ENCODE measurements at places on chromosomes 3 and 15. TPM values are rescaled to one million over a fixed set of nuclear protein-coding genes. Genes with fewer than 3 reads are reported as not detected.

GRCh38 chr15:36130641-36131310 lies 448.6 kb upstream of the CDIN1 start:
- DNase-seq = no peak
- no peaks in the 10 kb centered on the region for H3K27me3 ChIP-seq
- no peak overlapping the region for H3K4me3 ChIP-seq
- H3K4me1 ChIP-seq = no peaks in the 10 kb centered on the region
- no peaks in the 10 kb centered on the region for H3K36me3 ChIP-seq

DNA sequence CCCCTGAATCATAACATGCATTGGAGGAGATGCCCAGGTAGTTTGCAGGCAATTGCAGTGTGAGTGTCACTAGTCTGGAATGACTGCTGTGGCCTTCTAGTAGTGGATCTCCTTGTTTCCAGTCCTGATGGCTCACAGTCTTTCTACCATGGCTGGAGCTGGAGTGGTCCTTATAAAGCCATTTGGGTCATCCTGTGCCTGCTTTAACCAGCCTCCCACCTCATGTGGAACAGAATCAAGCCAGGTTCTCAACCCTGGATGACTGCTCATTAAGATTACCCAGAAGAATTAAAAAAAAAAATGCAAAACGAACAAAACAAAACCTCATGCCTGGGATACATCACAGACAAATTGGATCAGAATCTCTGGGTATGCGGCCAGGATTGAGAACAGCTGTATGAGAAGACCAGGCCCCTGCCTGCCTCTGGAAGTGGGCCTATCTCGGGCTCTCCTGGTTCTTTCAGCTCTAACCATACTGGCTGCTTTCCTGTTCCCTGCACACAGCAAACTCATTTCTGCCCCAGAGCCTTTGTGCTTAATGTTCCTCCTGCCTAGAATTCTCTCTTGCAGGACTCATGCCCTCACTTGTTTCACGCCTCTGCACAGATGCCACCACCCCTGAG lies 96.4 kb downstream of the ITPR1 start:
- H3K36me3 ChIP-seq = no peaks in the 10 kb centered on the region
- H3K27ac ChIP-seq = no peak overlapping the region
- no peak for DNase-seq
- H3K27me3 ChIP-seq = no peaks in the 10 kb centered on the region

- no peak overlapping the region for H3K4me3 ChIP-seq
- H3K27ac ChIP-seq = no peak overlapping the region
- H3K27me3 ChIP-seq = no peaks in the 10 kb centered on the region
- DNase-seq = no peak
- H3K36me3 ChIP-seq = no peaks in the 10 kb centered on the region
Observed at GRCh38 chr3:129018751-129019150, 17.6 kb downstream of the EFCC1 start.

DNA sequence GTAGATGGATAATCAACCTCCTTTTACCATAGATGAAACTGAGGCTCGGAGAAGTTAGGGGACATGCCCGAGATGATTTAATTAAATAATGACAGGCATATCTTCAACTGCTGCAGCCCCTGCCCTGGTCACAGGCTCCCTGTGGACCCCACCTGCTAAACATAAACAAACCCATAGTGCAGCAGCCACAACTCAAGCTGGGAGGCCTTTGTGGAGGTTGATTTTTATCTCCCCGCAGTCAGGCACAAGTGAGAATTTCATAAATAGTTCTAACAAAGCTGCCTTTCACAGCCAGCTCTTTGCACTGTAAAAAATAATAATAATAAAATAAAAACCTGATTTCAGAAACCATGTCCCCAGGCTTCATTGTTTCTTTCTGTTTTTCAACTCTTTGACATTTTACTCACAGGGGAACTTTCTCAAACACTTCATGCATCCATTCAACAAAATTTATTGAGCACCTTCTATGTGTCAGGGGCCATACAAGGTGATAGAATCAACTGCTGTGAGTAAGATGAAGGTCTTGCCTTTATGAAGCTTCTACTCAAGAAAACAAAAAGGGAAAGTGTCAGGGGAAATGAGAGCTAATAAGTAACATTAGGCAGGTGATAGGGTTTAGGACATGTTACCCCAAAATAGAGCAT lies 393.6 kb upstream of the PROK2 start:
- peaks cover 61% of the 10 kb centered on the region for H3K4me1 ChIP-seq
- no peak for DNase-seq
- H3K27ac ChIP-seq = no peak overlapping the region

DNA sequence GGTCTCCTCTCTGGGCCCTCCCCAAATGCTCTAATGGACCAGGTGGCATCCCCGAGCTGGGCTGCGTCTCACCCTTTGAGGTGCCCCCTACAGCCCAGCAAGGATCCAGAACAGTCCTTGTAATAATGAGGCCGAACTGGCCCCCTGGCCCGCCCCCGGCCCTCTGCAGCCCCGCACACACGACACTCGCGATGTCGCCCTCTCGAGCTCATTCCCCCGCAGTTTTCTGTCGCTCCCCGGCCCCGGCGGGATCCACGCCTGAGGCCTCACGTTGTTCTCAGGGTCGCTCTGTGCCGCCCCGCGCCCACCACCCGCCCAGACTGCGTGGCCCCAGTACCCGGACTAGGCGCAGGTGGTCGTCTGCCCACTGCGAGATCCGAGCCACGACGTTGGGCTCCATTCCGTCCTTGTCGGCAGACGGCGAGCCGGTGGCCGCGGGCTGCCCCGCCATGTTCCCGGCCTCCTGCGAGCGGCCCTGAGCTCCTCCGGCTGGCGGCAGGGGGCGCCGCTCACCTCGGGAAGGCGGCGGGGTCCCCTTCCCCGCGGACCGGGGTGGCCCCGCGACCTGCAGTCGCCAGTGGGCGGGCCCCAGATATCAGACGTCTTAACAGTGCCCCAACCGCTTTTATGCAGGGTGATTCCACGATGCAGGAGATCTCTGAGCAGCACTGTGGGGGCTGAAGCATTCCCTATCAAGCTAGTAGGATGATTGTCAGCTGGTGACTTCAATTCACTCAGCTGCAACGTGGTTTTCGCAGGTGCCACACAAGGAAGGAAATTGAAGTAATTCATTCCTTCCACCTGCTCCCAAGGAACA lies at the start of gene C3orf33:
Gene C3orf33, minus strand, starts transcription at position 477 of the 817 bp plus-strand sequence. Its CDS starts 26 bp downstream, at position 451.
- H3K36me3 ChIP-seq = peaks cover 14% of the 10 kb centered on the region
- H3K27me3 ChIP-seq = no peaks in the 10 kb centered on the region
- peak; percentile 89 for DNase-seq
- H3K4me1 ChIP-seq = peaks cover 16% of the 10 kb centered on the region
- H3K4me3 ChIP-seq = peak within 1 kb of the TSS; percentile 71
- peak within 1 kb of the TSS; percentile 86 for H3K27ac ChIP-seq

NIPA2 gene
- total RNA-seq = 109 TPM

CLSTN2 gene
- 0.02 TPM for total RNA-seq

All from K562 (cell line).